ENCODE measurements at places on chromosomes 13 and 19.

GRCh38 chr13:76454991-76455390 lies 431.2 kb downstream of the KCTD12 start:
- no peak for DNase-seq

DNA sequence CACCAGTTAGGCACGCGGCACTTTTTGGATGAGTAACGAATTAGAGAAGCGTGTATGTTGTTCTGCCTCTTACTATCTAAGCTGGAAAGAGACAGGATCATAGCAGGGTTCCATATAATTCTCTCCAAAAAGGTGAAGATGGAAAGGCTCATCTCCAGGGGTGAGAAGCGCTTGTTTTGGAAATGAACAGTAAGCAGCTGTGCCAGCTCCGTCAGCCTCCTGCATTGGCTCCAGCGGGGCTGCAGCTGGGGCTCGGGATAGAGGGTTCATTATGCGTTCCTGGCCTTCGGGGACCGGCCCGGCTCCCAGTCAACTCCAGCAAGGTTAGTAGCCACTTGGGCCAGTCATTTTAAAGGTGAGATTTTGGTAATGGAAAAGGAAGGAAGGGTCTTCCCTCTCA lies 155.5 kb downstream of the COL4A1 start:
- DNase-seq: no peak

GRCh38 chr19:8036434-8037099 lies 16.0 kb upstream of the CCL25 start:
- DNase-seq: no peak

GRCh38 chr19:14442891-14443631 lies 10.0 kb downstream of the PKN1 start:
- no peak for DNase-seq

GRCh38 chr19:14412324-14412995 lies 6.7 kb downstream of the DDX39A start:
- no peak for DNase-seq

DNA sequence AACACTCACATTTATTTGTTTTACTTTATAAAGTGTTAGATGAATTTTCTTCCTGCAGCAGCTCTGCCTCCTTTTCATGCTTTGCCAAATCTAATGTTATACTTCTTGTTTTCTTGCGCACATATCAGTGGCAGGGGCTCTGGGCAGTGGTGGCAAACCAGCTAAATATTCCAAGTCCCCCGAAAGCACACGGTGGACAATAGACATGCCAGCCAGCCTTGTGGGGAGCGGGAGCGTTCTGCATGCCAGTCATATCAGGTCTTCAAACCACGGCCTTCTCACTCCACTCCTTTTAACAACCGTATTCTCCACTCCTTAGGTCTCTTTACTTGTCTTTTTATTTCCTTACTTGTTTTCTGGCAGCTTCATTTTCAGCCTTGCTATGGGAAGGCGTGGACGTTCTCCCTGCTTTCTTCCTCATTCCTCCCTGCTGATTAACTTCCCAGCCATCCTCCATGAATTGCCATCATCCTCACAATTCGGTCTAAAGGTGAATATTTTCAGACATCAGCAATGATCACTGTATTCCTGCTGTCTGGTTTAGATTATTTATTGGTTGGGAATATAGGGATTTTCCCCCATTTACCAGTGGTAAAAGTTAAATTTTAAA lies 77.1 kb upstream of the WASF3 start:
- DNase-seq: no peak

DNA sequence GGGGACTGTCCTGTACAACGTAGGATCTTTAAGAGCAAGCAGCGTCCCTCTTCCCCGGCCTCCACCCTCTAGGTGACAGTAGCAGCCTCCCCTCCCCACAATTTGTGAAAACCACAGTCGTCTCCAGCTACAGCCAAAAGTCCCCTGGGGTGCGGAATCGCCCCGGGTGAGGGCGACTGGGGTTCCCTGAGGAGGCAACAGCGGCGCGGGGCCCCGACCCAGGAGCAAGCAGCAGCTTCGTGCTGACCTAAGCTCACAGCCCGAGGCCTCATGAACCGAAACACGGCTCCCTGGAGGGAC lies 322 bp downstream of the ZNF558 start:
- DNase-seq: no peak

GRCh38 chr13:32642858-32643257 lies 56.6 kb downstream of the PDS5B start:
- DNase-seq: no peak

DNA sequence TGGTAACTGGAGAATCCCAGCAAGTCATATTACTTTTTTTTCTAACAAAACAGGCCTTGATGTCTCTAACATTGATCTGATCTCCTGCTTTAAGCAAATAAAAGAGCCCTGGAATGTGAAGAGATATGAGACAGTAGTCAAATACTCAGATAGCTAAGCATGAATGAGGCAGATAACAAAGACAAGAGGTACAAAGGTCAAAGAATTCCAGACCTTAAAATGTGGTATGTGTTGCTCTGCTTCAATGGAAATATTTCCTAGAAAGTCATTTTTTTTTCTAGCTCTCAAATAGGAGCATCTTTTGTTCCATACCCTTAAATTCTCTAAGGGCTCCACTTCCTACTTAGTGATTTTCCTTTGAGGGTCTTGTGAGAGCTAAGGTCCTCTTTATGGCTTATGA lies 54.6 kb downstream of the ZNF254 start:
- DNase-seq: no peak

DNA sequence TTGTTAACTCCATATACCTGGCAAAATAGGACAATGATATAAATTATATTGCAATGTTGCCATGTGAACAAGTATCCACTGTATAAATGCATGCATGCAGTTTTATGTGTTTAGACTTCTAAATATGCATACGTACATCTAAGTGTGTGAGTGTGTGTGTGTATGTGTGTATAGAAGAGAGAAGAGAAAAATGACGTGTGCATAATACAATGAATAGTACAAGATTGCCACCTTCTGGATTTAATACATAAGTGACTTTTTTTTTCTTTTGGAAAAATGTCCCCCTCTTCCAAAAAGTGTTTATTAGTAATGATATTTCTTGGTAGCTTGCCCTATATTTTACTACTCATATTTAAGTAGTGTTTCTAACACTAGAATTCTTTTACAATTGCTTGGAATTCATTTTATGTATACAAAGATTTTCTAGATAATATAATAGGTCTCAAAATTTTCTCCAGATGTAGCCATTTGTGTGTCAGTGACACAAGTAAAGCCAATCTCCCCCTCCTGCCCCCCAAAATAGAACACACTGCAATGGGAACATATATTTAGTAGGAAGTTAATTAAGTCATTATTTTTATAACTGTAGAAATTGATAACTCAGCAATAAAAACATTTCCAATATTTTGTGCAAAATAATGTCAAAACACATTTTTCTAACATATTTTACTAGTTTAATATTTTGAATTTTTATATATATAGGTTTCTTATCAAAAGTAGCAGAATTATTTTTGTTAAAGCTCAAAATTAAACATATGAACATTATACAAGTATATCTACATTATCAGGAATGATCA lies 783.3 kb upstream of the ATXN8OS start:
- peak; percentile 31 for DNase-seq

Measured in HEK293T (cell line).